ENCODE measurements at places on chromosomes 3 and 15.

DNA sequence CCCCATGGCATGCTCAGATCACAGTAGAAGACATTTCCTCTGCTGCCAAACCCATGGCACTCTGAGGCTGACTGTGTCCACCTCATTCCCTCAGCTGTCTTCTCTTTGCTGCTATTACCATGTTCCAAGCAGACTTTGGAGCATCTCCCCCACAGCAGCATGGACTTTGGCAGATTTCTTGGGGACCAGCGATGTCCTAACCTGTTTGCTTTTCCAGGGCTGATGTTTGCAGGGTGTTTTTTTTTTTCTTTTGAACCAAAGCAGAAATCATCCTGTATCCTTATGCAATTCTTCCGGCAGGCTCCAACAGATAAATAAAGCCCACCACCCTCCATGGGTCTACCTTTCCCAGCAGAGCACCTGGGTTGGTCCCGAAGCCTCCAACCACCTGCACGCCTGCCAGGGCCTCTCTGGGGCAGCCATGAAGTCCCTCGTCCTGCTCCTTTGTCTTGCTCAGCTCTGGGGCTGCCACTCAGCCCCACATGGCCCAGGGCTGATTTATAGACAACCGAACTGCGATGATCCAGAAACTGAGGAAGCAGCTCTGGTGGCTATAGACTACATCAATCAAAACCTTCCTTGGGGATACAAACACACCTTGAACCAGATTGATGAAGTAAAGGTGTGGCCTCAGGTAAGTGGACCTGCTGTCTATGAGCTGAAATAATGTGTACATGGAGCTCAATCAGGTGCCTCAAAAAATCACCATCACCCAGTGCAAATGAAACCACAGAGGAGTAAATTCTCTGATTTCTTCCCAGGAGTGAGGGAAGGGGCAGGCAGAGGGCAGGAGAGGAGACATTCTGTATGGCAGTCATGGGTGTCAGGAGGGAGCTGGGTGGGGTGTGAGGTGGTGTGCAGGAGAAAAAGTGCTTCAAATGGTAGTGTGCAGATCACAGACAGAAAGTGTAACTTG is at the start of gene AHSG:
TSS of gene AHSG (plus strand) at position 340 of the 916 bp plus-strand sequence. CDS start at position 422, 82 bp downstream.
- no peak for DNase-seq

DNA sequence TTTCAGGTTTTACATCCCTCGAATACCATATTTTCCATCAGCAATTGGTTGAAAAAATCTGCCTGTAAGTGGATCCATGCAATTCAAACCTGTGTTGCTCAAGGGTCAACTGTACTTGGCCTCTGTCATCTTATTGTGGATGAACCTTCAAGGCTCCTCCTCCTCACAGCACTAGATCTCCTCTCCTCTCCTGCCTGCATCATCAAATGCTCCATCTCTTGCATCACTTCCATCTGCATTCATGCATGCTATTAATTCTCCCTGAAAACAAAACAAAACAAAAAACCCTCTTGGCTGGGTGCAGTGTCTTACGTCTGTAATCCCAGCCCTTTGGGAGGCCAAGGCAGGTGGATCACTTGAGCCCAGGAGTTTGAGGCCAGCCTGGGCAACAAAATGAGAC is 10.1 kb downstream of the BCL2L10 start:
- DNase-seq = no peak

DNA sequence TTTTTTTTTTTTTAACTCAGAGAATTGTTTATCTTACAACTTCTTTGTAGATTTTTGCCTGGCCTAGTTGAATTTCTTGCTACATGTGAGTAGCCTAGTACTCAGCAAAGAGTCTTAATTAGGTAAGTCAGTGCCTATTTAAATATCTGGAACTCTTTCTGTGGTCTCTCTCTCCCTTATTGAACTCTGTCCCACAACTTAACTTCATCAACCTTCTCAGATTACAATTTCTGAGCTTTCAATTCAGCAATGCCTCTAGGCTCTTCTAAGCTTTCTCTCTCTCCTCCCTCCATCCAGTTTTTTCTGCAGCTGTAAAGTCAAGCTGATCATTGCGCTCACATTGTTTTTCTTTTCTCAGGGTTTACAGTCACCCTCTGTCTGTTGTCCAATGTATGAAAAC is 517.6 kb upstream of the ROBO1 start:
- no peak for DNase-seq

- DNase-seq = no peak
These were observed 7.7 kb upstream of the LPP start for GRCh38 chr3:188146219-188146618.

DNA sequence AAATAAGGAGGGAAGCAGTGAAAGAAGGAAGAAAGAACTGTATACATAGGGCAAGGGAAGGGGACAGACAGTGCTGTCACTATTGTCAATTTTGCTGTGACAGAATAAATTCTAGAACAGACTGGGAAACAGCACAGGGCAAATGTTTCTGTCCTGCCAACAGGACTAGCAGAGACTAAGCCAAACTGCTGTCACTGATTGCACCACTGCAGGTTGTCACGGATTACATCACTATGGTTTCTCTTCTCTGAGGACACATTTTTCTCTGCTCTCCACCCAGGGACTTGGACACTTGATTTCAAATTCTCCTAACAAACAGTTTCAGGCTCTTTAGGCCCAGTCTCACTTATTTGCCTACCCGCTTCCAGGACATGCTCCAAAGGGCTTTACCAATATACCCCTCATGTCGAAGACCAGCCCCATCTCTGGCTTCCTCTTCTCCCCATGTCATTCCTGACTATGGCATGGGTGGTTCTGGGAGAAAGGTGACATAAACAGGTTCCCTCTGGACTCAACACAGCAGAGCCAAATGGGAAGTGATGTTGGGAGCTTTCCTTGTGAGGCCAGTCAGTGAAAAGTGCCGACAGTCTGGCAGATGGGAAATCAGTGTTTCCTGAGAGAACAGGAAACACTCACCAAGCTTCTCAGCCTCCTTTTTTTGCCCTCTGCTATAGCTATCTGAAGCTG is 70.2 kb upstream of the ST3GAL6 start:
- no peak for DNase-seq

DNA sequence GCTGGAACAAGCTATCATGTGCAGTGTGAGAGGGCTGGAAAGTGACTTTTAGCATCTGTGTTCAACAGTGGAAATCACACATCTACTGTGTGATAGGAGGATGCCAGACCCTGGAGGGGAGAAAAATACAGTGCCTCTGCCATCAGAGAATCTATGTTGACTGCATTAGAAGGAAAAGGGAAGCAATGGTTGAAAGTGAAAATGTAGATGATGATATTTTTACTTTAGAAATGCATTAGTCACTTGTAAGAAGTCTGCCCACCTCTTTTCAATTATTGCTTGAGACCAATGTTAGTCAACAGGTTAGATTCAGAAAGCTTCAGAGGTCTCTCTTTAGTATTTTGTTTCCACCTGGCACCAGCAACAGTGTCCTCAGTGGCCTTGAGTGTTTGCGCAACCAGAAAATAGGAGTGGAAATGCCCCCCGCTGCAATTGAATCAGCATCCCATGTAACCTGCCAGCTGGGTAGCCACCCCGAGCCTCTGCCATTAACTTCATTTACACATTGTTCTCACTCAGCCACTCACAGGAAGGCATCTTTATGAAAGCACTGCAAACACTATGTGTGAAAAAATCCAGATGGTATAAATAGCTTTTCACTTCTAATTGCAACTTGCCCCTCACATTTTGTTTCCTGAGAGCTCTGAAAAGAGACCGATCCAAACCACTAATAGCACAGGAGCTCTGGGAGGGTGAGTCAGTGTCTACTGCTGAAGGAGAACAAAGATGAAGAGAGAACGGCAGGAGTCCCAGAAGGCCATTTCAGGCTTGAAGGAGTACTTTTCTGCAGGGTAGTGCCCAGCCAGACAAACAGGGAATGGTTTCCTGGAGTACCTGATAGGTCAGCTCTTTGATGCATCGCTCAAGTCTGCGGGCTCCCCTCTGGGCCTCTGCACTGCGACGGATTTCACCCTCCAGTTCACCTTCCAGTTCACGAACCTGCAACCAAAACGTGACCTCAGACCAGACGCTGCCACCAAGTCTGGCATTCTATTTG is 92.1 kb downstream of the HHLA2 start:
- no peak for DNase-seq

Data from stimulated activated naive CD4-positive, alpha-beta T cell (primary cell).